Astrocyte (in vitro differentiated cells and primary cell): ENCODE measurements at places on chromosomes 3 and 15.

GRCh38 chr15:41494190-41494921, 682 bp downstream of the ITPKA start:
- DNase-seq, result no peak

DNA sequence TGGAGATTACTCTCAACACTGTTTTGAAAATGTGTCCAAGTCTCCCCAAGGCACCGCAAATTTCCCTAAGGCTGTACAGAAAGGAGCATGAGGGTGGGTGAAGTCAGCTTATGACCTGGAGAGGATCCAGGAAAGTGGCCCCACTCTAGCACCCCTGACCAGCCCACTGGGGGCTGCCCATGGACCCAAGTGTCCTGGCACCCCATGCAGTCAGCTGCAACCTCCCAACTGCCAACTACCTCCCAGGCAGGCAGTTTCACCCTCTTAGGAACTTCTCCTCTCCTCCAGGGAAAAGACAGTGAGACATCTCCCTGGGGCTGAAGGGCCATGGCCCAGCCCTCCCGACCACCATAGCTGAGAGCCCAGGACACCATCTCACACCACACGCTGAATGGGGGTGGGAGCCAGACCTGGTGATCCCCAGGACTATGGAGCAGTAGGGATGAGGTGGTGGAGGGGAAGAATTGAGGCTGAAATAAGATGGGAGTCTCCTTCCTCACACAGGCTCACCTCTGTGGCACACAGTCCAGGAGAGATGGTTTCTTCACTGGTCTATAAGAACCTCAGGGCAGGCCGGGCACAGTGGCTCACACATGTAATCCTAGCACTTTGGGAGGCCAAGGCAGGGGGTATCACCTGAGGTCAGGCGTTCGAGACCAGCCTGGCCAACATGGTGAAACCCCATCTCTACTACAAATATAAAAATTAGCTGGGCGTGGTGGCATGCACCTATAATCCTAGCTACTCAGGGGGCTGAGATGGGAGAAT, 104.4 kb downstream of the DAPK2 start:
- DNase-seq, result no peak

DNA sequence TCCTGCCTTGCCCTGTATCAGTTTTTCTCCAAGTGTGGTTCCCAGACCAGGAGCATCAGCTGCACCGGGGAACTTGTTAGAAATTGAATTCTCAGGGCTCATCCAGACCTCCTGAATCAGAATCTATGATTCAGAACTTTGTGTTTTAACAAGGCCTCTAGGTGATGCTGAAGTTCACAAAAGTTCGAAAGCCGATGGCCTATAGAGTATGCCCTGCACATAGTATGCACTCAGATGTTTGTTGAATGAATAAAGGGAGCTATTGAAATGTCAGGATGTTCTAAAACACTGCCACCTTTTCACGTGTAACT, 664 bp upstream of the LARP6 start:
- DNase-seq, result peak; percentile 47

DNA sequence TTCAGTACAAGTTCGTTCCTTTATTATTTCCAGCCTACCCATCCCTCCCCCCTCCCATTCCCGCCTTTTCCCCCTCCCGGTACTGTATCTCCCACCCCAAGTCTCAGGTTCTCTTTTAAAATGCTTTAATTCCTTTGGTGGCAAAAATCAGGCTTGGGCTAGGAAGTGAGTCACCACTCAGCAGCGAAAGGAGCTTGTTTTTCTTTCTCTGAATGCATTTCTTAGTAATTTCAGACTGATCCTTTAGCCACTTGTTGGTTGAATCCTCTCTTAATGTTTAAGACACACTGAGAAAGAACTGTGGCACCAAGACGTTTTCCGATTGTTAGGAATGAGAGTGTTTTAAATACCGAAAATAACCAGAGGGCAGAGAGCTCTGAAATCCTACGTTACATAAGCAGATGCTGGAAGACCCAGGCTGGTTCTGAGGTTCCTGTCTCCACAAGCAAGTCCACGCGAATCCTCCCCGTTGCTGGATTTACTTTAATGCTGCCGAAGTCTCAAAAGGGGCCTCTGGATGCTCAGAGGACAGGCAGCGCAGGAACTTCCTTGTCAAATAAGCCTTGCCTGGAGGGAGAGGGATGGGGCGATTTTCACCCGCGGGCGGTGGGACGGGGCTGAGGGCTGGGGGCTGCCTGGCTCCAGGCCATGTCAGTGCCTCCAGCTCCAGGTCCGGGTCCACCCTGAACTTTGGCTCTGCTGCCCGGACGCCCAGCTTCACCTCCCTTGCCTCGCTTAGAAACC, 854 bp upstream of the COL8A1 start:
- DNase-seq, result peak; percentile 88

GRCh38 chr3:150346266-150346665, 61.8 kb upstream of the TSC22D2 start:
- no peak for DNase-seq

DNA sequence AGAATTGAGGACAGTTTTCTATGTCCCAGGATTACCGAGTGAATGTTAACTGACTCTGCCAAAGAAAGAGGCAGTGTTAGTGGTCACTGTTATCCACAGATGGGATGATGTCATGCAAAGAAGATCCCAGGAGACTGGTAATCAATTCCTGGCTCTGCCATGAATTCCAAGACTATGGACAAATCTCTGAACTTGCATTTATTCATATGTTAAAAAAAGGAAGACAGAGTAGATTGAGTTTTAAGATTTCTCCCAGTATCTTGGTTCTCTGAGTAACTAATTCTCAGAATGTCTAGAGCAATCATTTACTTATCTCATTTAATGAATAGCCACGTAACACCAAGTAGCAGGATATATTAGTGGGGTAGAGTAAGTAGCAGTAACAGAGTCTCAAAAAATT, 11.5 kb upstream of the MAP3K13 start:
- DNase-seq, result peak; percentile 66

GRCh38 chr3:183298701-183299153, 45.7 kb downstream of the B3GNT5 start:
- DNase-seq, result peak; percentile 92

- DNase-seq, result no peak
Measured at GRCh38 chr3:61847784-61848462, 286.6 kb downstream of the PTPRG start.

DNA sequence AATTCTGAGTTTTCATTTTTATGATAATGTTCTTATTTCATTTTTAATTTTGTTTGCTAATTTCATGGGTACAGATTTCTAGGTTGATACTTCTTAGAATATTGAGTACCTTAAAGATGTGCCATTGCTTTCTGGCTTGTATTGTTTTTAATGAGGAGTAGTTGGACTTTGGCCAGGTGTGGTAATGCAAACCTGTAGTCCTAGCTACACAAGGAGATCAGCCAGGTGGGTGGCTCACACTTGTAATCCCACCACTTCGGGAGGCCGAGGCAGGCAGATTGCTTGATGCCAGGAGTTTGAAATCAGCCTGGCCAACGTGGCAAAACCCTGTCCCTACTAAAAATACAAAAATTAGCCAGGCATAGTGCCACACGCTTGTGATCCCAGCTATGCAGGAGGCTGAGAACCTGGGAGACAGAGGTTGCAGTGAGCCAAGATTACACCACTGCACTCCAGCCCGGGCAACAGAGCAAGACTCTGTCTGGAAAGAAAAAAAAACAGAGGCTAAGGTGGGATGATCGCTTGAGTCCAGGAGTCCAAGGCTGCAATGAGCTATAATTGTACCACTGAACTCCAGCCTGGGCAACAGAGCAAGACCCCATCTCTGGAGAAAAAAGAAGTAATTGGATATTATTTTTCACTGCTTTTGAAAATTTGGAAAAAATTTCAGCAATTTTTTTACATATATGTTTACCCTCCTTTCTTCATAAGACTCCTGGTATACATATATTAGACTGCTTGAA, 198.0 kb downstream of the ALCAM start:
- no peak for DNase-seq

DNA sequence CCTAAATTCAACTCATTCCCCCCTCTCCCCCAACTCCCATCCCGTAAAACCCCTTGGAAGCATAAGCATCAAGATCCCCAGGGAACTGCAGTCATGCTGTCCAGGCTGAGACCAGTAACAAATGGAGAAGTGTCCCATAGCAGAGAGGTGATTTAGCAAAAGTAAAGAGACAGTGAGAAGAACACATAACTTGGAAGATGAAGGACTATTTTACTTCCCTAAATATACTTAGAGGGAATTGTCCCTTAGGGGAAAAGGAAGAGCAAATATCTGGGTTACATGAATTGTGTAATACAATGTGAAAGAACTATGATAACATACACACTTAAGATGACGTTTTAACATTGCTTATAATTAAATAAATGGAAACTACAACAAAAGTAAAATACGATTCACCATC, 61.6 kb upstream of the LRRFIP2 start:
- no peak for DNase-seq

- DNase-seq, result peak; percentile 58
Measured at GRCh38 chr3:99633887-99634558, 4.4 kb upstream of the COL8A1 start.

DNA sequence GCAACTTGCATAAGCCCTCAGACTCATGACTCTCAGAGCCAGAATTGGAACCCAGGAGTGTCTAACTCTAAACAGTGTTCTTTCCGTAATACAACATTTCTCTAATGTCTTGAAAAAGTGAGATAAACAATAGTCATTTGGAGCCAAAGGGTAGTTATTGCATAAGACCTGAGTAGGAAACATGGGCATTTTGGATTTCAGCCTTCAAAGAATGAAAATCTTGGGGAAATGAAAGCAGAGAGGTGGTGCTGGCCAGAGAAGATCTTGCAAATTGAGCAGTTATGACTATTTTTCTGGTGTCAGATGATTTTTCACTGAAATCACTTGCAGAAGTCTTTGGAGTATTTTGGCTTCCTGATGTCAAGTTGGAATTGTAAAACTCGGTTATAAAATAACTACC, 379.4 kb downstream of the DIPK2A start:
- no peak for DNase-seq

GRCh38 chr3:119120480-119120879, 25.5 kb upstream of the TEX55 start:
- no peak for DNase-seq

- peak; percentile 64 for DNase-seq
Measured at GRCh38 chr3:158152186-158152585, 42.3 kb downstream of the RSRC1 start.

- DNase-seq, result peak; percentile 61
Measured at GRCh38 chr3:18249126-18249525, 176.0 kb downstream of the SATB1 start.
